ENCODE measurements at places on chromosomes 5 and 9.

GRCh38 chr5:125775896-125776295, 647.3 kb upstream of the GRAMD2B start:
- DNase-seq, result no peak

- peak; percentile 55 for DNase-seq
Measured at GRCh38 chr5:73451224-73452130, 2.9 kb upstream of the FOXD1 start.

DNA sequence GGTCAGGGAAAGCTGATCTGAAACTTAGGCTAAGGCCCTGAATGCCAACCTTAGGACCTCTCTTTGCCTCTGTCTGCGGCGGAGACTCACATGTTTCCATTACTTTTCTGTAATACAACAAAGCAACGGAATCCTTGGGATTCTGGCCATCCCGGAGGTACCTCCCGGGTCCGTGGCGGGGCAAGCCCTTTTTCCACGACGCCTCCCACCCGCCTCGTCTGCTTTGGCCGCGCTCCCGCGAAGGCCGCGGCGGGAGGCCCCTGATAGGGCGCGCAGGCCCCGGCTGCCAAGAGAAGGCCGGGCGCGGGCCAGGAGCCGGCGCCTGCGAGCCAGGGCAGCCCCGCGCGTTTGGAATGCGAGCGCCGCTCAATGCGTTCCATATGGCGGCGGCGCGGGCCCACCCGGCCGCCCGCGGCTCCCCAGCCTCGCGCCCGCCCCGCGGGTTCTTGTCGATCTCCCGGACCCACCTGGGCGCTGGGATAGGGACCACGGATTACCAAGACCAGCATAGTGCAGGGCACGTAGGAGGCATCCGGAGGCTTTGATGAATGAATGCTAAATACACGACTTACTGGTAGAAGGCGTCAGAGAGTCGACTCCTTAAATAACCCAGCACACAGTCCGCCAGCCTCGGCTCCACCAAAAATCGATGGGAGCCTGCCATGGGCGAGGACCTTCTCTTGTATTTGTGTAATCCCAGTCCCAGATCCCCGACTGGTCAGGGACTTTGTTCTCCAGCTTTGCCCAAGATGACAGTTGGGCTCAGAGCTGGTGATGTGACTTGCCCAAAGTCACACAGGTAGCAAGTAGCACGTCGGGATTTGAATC, 17.5 kb upstream of the PHF19 start:
- no peak for DNase-seq

GRCh38 chr9:37732086-37732741, 21.4 kb upstream of the TRMT10B start:
- no peak for DNase-seq

DNA sequence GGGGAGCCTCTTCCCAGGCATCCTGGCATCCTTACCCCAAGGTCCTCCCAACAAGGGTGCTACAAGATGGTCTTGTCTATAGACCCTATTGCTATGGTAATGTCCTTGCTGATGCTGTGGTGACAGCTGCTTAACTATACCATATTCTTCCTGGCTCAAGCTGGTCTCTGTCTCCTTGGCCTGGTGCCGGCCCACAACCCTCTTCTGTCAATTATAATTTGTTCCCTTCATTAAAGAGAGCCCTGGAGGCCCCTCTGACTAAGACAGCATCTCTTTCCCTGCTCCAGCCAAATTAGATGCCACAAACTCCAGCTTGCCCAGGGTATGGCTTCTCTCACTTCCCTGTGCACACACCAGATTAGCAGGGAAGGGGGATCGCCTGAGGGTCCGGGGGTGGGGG, 86.7 kb downstream of the PSD2 start:
- DNase-seq, result no peak

DNA sequence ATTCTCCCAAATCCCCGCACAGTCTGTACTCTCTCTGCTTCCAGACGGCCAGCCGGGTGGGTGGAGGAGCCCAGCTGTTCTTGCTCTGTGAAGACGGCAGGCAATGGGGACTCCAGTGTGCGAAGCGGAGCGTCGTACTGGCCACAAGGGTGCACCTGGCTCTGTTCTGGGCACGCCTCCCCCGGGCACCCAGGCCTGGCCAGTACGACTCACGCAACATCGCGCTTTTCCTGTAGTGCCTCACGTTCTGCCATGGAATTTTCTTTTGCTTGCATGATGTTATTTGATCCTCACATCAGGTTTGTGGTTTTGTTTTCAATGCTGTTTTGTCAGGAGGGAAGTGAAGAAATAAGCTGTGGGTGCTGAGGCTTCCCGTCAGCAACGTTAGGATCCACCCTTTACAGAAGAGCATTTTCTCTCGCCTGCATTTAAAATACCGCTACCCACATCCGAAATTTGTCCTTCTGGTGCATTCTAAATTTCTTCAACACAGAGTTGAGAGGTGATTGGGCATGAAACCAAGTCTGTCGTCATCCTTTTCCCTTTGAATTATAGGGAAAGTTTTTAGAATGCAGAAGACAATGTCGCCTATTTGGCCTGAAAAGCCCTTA, 311.7 kb downstream of the TRIM36 start:
- peak; percentile 46 for DNase-seq

DNA sequence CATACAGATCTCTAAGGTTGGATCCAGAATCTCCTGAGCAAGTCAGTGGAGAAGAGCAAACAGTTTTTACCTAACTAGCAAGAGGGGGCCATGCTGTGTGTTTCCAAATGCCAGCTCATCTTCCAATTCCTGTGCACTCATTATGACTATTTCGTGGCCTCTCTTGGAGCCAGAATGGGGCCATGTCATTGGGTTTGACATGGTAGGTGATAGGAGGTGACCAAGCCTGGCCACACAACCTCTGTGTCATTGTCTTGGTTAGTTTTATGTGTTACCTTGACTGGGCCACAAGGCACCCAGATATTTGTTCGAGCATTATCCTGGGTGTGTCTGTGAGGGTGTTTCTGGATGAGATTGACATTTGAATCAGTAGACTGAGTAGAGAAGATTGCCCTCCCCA, 206.2 kb downstream of the HSPA4 start:
- DNase-seq, result no peak

DNA sequence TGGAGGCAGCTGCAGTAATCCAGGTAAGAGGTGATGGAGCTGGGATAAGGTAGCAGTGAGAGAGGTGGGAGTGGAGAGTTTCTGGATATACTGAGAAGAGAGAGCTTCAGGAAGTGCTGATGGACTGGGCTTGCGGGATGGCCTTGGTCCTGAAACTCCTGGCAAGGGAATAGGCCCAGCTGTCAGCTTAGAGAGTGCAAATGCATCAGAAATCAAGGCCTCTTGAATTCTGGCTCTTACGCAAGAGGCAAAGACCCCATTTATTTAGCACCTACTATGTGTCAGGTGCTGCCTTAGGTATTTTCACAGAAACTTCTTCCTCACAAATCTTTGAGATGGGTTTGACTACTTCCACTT, 227.2 kb upstream of the MAP3K1 start:
- no peak for DNase-seq

- DNase-seq, result no peak
Measured at GRCh38 chr5:177314376-177315342, 3.0 kb upstream of the MXD3 start.

DNA sequence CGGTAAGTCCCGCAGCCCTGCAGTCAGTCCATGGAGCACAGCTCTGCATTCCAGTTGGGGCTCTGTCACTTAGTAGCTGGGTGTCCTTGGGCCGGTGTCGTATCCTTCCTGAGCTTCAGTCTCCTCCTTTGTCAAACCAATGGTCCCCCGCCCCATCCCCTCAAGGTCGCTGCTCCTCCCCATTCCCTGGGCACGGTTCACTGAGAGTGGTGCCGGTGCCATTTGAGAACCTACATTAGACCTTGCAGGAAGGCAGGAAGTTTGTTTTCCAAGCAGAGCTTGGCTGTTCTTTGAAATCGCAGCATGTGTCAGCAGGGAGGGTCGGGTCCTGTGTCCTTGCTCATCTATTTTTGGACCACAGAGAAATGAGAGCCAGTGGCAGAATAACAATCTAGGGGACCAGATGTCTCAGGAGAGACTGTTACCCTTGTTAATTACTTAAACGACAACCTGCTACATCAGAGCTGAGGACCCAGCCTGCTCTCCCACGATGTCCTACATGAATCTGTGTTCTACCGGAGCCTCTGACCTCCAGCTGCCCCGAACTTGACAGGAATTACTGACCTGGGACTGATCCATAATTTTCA, 21.7 kb upstream of the BARHL1 start:
- no peak for DNase-seq

GRCh38 chr5:14178091-14178490, 34.9 kb downstream of the TRIO start:
- DNase-seq, result no peak

GRCh38 chr5:163505368-163506094, at the start of gene MAT2B:
Gene MAT2B, plus strand, starts transcription at chr5:163505619. Its CDS starts 68 bp downstream, at chr5:163505687.
- DNase-seq, result peak; percentile 98

DNA sequence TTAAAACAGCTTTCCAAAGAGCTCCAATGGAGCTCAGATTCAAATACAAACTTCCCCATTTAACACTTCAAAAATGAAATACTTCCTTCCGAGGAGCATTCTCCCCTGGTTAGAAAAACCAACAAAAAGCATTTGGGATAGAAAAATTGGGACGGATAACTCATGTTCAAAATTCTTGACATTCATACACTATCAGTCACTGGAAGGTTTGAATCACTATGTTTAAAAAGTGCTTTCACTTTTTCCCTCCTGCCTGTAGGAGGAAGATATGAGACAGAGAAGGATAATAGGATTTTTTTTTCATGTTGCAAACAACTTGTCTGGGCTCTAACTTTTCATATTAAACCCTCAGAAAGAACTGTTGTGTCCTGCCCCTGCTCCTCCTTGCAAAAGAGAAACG, 412.0 kb downstream of the ACTL7B start:
- DNase-seq, result no peak

- no peak for DNase-seq
Measured at GRCh38 chr9:23789529-23790254, 36.3 kb downstream of the ELAVL2 start.

GRCh38 chr9:130864541-130864940, 29.5 kb downstream of the ABL1 start:
- DNase-seq, result no peak

- no peak for DNase-seq
Measured at GRCh38 chr5:132434416-132435286, 55.9 kb downstream of the IRF1 start.

DNA sequence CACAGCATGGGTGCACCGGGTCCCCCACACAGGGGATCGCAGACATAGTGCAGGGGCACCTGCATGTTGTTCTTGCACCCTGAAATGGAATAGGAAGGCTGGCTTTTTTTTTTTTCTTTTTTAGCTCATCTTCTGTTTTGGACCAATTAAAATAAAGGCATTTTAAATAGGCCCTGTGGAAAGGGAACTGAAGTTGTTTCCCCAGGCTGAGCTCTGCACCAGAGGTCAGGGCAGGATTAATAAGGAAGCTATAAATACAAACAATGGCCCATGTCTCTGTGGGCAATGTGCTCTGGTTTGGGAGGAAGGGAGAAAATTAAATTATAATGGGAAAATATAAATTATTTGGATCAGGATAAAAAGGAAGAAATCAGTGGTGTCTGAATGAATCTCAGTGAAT, 21.2 kb upstream of the KCNMB1 start:
- no peak for DNase-seq

GRCh38 chr9:23736293-23736692, 89.7 kb downstream of the ELAVL2 start:
- no peak for DNase-seq

DNA sequence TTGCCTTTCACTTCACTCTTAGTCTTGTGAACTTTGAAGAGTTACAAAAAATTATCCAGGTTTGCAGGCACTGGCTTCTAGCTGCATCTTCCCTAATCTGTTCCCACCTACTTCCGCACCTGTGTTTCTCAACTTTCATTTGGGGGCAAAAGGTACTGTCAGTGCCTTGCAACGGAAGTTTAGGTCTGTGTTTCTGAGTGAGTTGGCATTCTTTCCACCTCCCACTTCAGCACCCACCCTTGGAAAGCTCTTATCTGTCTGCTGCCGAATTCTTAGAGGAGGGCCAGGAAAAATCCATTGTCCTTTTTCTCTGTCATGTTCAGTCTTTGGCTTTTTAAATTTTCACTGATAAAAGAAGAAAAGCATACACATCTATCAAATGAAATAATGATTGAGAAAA, 89.7 kb upstream of the RASGRF2 start:
- DNase-seq, result no peak

All from upper lobe of left lung (tissue), 6 donors.